ENCODE measurements at places on chromosomes 7 and 10.

DNA sequence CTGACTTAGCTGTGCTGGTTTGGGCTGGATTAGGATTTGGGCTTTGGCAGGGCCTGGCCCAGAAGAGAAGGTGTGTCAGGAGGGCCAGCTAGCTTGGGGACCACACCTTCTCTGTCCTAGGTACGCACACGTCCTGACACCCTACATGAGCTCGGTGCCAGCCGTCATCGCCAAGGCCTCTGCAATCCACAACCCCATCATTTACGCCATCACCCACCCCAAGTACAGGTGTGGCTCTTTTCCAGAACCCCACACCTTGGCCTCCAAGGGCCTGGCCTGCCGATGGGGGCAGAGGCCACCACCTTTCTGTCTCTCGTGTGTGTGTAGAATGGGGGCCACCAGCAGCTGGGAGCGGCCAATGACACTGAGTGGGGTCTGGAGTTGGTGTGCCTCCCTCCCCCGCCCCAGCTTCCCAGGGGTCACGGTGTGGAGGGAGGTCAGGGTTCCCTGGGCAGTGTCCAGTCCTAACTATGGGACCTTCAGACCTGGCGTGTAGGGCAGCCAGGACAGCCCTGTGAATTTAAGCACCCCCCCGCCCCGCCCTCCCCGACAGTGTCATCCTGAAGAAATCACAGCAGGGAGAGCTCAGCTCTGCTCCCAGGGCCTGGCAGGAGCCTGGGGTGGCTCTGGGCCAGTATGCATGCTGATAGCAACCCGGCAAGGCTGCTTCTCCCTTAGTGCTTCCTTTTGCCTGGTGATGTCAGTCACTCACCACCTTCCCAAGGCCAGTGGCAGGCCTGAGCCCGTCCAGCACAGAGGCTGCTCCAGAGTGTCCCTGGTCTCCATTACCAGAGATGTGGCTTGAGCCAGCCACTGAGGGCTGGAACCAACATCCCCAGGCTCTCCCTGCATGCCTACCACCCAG is 6.9 kb upstream of the LDB3 start:
- no peak for DNase-seq

GRCh38 chr10:133170092-133170491 is 10.1 kb downstream of the KNDC1 start:
- DNase-seq: no peak

DNA sequence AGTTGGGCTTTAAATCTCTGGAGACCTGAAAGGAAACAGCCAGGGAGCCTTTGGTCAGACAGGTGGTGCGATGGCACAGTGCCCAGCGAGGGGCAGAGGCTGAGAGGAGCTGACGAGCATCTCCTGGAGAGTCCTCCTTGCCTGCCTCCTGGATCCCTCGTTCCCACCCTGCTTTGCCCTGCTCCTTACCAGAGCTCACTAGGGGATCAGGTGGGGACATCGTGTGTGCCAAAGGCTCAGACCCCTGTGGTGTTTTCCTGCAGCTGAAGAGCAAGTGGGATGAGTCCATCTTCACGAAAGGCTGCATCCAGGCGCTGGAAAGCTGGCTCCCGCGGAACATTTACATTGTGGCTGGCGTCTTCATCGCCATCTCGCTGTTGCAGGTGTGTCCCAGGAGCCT is 21.8 kb upstream of the SH2D4B start:
- DNase-seq: no peak

DNA sequence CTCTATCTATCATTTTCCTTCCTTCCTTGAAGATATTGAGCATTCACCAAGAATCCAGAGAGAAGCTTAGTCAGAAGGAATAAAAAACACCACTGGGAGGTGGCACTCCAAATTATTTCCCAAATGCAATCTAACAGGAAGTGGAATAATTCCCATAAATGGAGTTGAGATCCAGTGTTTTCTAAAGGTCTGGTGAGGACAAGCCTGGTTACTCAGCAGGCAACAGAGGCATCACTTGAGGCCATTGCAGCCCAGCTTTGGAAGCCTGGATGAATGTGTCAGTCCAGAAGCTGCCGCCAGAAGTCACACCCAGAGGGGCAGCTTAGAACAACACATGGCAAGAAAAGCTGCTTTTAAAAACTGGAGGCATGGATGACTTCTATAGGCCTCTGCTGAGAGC is 288.9 kb upstream of the KLF6 start:
- DNase-seq: no peak

DNA sequence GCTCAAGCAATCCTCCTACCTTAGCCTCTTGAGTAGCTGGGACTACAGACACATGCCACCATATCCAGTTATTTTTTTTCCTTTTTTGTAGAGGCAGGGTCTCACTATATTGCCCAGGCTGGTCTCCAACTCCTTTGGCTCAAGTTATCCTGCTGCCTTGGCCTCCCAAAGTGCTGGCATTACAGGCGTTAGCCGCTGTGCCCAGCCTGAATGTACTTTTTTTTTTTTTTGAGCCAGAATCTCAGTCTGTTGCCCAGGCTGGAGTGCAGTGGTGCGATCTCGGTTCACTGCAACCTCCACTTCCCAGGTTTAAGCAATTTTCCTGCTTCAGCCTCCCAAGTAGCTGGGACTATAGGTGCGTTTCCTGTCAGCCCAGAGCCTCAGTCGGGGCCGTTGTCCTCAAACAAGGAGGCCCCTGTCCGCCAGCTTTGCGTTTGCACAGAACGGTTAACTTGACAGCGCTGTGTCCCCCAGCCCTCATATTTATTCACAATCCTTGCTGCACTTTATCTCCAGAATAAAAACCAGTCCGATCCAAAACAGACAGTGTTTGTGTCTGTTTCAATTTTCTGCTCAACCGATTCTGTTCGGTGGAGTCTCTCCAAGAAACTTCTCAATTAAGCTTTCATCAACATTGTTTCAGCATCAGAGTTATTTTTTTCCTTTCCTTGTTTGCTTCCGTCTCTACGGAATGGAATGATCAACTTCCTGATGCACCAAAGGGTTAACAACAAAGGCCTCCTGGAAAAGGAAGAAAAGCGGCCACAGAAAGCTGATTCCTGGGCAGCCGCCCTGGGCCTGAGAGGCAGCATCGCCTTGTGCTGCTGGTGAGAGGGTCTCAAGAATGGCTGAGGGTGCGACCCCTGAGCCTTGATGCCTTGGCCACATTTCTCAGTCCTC is 64.5 kb downstream of the PDIA4 start:
- no peak for DNase-seq

DNA sequence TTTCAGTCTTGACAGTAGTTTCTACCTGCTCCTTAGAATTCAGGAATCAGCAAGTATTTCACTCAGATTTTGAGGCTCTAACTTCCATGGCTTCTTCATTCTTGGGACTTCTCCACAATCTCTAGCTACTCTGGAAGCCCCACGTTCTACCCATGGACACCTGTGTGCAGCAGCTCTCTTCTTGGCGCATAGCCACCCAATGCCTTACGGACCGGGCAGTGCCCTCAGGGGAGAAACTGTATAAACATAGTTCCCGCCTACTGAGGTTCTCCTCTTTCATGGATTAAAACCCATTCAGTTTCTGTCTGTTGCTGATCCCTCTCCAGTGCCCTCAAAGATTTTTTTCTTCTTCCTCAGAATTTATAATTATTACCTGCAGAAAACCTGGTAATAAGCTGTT is 177.1 kb downstream of the SORCS1 start:
- DNase-seq: no peak

- no peak for DNase-seq
Measured at GRCh38 chr10:127302343-127302742, 106.0 kb upstream of the INSYN2A start.

DNA sequence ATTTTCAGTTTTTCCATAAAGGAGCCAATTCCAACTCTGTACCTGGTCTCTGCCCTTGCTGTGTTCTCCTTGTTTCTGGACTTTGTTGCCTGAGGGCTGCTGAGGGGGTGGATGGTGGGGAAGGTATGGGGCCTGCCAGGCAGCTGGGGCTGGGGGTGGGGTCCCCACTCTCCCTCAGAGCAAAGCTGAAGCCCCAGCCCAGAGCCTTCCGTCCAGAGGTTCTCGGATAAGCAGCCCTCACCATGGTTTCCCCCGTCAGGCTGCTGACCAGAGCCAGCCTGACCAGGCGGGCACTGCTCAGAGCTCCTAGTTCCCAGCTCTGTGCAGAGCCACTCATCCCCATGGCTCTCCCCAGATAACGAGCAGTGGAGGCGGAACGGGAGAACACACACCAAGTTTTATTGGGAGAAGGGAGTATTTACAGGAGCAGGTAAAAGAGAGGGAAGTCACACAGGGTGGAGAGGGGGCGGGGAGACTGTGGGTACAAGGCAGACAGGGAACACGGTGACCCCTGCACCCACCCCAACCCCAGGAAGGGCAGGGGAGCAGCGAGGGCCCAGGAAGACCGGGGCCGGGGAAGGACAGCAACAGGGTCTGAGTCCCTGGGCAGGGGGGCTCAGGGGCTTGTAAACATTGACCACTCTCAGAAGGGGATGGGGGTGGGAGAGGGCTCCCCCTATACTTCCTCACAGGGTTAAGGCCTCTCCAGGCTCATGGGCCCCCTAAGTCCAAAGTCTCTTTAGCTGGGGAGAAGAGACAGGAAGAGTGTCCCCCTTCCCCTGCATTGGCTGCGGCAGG is 5.8 kb downstream of the GNB2 start:
- DNase-seq: no peak

DNA sequence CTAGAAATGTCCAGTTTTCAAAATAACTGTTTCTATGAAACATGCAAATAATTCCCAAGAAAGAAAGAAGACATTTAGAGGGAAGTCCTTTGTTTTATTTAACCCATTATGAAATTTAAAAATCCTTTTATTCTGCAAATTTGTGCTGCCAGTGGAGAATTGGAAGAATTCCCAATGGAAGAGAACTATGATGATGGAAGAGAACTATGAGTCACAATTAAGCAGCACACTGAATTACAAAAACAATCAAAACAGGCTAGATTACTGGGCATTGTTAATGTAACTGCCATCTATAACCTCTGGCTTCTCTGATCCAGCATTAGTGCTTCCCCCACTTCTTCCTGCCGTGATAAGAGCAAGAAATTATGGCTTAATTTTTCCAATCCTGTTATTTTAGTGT is 126.2 kb upstream of the FEZF1 start:
- no peak for DNase-seq

- no peak for DNase-seq
Measured at GRCh38 chr7:117092785-117093184, 139.5 kb downstream of the ST7 start.

DNA sequence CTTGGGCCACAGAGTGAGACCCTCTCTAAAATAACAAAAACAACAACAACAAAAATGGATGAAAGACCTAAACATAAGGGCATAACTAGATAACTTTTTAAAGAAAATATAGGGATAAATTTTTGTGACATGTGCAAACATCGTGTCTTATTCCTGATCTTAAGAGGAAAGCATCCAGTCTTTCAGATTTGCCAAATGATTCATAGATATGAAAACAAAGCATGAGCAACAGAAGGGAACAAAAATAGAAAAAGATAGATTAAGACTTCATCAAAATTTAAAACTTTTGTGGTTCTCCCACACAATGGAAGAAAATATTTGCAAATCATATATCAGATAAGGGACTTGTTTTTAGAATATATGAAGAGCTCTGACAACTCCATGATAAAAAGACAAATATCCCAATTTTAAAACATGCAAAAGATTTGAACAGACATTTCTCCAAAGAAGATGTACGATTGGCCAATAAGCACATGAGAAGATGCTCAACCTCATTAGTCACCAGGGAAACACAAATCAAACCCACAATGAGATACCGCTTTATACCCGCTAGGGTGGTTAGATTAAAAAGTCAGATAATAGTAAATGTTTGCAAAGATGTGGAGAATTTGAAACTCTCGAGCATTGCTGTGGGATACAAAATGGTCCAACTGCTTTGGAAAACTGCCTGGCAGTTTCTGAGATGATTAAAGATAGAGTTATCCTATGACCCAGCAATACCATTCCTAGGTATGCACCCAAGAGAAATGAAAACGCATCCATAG is 20.3 kb downstream of the PPIF start:
- DNase-seq: no peak

GRCh38 chr10:97825020-97825760 is 24.5 kb upstream of the GOLGA7B start:
- no peak for DNase-seq

- DNase-seq: no peak
Measured at GRCh38 chr10:13716081-13717071, 129.6 kb downstream of the PRPF18 start.

- DNase-seq: no peak
Measured at GRCh38 chr10:20105236-20105635, 289.0 kb downstream of the PLXDC2 start.

- no peak for DNase-seq
Measured at GRCh38 chr10:14605231-14605925, 169.3 kb downstream of the FAM107B start.

DNA sequence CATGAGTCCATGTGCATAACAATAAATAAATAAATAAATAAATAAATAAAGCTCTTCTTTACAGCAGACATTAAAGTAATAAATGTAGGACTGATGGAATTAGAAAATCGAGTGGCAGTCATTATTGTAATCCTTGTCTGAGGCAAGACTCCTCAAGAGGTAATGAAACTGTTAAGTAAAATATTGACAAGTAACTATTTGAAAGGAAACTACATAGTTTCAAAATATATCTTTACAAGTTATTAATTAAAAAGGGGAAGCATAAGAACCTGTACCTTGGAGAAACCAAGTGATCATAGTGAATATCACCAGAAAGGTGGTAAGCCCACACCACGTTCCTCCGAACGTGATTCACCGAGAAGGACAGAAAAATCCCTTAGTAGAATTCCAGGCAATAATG is 285.6 kb upstream of the SORCS1 start:
- DNase-seq: no peak

- DNase-seq: no peak
Measured at GRCh38 chr7:158676171-158676840, 28.3 kb downstream of the NCAPG2 start.

DNA sequence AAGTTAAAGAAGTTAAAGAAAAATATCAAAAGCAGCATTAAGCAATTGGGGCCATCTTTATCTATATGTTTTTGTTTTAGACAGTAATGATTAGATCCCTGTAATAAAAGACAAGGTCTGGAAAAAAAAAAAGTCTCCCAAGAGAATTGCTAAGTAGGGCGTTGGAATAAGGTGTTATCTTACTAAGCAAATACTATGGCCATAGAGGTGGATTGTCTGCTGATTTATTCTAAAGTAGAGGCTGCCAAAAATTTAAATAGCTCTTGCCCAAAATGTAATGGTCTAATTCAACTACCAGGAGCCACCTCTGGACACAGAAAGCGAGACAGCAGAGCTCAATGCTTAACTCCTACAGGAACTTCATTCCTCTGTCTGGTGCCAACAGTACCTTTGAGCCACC is 71.6 kb downstream of the HERPUD2 start:
- no peak for DNase-seq

DNA sequence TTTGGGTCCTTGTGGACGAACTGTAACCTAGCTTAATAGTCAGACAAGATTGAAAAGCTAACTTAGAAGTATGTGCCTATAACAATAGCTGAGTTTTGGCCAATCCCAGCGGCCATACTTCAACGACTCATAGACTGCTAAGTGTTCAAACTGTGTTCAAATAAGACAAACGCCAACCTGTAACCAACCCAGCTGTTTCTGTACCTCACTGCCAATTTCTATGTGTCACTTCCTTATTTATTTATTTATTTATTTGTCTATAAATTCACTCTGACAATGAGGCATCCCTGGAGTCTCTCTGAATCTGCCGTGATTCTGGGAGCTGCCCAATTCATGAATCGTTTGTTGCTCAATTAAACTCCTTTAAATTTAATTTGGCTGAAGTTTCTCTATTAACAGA is 21.7 kb downstream of the ST8SIA6 start:
- DNase-seq: no peak

GRCh38 chr7:37440738-37441385 is 7.8 kb downstream of the ELMO1 start:
- no peak for DNase-seq
